RKO (cell line): ENCODE measurements at places on chromosomes 1 and 21.
A peak's percentile ranks its signal among the peaks of the same experiment; 100 is the strongest.

GRCh38 chr1:225258811-225259210, 169.0 kb downstream of the LBR start:
- no peak for DNase-seq

GRCh38 chr1:203636291-203636690, 9.7 kb downstream of the ATP2B4 start:
- no peak for DNase-seq

DNA sequence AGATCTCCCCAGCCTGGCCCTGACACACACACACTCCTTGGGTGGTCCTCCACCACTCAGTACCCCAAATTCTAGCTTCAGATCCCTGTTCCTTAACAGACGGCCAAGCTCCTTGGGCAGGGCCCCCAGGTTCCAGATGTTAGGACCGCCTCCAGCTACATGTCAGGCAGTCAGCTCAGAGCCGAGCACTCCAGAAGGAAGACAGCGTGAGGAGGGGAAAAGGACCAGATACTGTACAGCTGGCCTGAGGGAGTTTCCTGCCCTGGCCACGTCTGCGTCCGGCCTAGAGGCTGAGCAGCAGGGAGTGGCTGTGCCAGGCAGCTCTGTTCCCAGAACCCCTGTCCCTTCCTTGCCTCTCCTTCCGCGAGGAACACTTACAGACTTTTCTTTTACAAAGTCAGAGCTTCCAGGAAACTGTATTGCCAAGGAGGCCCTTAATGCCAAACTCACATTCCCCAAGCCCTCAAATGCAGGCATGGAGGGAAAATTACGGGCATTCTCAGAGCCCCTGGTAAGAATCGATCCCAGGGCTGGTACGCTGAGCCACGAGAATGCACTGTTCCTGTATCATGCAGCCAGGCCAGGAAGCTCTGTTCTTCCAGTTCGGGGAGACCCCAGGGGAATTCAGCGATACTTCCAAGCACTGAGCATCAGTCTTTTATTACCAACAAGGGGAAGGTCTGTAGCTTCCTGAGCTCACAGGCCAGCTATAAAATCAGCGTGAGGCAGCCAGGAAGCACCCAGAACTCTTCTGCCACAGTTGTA, 45.2 kb upstream of the CNTN2 start:
- no peak for DNase-seq

GRCh38 chr1:36858981-36859380, 175.3 kb downstream of the GRIK3 start:
- DNase-seq, result no peak

GRCh38 chr21:34227386-34227852, 136.4 kb upstream of the KCNE2 start:
- no peak for DNase-seq

GRCh38 chr1:235343726-235344125, 15.4 kb downstream of the GGPS1 start:
- no peak for DNase-seq

DNA sequence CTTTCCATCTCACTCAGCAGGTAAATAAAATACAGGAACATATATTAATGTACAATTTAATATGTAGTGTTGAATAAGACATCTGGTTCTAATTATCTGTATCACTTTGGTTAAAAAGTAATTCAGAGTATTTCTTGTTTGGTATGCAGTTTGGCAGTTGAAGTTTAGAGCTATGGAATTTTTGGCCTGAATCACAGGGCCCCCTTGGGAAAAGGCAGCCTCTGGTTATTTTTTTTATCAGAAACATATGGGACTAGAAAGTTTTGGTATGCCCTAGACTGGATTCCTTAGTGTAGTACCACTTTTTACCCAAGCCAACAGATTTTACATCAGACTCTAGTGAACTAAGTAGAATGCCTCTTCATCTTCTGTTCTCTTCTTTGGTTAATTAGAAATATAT, 26.4 kb downstream of the CNST start:
- no peak for DNase-seq

- no peak for DNase-seq
These were observed 18.7 kb downstream of the SLC19A1 start for GRCh38 chr21:45523411-45524101.

DNA sequence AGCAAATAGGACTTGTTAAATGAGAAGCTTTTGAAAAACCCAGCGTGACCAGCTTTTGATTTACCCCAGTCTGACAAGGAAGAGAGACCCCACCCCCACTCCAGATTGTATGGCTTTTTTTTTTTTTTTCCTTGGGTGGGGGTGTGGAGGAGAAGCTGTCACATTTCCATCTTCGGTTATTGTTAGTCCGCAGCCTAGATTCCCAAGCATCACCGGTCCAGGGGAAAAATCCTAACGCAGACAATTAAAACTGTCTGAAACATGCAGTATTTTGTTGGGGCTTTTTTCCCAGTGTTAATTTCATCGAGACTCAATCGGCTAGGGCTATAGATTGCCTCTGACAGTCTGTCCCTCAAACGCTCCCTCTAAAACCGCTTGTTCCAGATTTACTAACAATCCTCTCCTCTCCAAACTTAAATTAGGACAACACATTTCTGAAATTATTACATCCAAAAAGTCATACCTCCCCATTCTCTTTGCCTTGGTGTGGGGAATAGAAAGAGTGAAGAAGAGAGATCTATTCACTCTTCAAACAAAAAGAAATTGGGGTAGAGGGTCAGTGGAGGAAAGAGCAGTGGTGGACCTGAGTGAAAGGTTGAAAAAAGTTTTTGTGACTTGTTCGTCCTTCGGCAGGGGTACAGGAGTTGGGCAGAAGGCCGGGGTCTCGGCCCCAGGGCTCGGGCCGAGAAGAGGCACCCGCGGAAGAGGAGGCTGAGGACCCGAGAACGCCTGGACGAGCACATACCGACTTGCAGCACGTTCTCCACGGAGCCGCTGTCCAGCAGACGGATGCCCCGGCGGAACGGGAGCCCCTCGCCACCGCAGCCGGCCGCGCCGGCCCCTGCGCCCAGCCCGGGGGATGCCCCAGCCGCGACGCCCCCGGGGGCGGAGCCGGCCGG, 1.1 kb downstream of the ZSWIM5 start:
- DNase-seq, result peak; percentile 37

DNA sequence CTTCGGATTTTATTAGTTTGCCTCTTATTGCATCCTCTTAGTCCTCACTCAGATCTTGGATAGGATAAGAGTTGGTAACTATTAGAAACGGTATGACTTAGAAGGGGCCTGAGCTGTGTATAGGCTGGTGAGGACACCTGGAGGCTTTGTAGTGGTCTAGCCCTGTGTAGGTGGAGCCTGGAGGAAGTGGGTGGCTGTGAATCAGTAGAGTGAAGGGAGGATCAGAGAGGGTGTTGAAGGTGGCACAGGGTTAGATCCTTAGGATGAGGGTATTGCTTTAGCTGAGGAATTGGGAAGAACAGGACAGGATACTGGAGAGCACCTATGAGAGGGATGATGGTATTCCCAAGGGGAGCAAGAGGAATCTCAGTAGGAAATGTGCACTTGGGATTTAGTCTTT, 5.7 kb downstream of the VANGL1 start:
- DNase-seq, result no peak

- DNase-seq, result no peak
These were observed 117.5 kb downstream of the NAV1 start for GRCh38 chr1:201656311-201657032.

GRCh38 chr1:86470859-86471258, 2.1 kb downstream of the CLCA1 start:
- no peak for DNase-seq

DNA sequence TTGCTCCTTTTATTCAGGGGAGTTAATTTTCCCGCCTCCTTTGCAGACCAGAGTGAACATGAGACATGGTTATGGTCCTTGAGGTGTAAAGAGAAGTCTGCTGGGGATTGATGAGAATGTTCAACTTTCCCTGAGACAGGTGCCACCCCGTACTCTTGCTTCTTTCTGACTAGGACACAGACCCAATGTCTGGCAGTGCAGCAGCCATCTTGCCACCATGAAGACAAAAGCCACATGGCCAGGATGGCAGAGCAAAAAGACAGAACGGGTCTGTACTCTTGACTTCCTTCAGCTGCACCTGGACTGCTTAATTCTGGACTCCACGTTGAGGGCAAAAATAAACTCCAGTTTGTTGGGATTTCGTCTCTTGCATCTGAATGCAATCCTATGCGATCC, 54.1 kb downstream of the KLHDC7A start:
- no peak for DNase-seq

GRCh38 chr1:160740133-160740688, 1.2 kb downstream of the SLAMF7 start:
- no peak for DNase-seq

- DNase-seq, result no peak
These were observed 17.4 kb upstream of the SLC30A10 start for GRCh38 chr1:219945795-219946194.

DNA sequence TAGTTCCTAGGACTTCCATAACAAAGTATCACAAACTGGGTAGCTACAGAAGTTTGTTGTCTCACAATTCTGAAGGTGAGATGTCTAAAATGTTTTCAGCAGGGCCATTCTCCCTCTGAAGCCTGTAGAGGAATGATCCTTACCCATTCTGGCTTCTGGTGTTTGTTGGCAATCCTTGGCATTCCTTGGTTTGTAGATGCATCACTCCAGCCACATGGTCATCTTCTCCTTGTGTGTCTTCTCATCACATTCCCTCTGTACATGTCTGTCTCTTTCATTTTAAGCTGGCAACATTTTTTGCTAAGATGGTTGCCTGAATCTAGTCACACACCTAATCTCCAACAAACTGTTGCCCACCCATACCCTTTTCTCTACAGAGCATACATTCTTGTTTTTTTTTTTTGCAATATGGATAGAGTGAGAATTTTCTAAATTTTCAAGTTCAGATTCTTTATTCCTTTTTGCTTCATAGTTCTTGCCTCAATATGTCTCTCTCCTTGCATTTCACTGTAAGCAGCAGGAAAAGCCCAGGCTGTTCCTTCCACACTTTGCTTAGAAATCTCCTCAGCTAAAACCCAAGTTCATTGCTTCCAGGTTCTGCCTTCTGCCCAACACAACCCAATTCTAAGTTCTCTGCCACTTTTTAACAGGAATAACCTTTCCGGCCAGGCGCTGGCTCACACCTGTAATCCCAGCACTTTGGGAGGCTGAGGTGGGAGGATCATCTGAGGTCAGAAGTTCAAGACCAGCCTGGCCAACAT, 18.3 kb downstream of the ZBED6 start:
- DNase-seq, result no peak

DNA sequence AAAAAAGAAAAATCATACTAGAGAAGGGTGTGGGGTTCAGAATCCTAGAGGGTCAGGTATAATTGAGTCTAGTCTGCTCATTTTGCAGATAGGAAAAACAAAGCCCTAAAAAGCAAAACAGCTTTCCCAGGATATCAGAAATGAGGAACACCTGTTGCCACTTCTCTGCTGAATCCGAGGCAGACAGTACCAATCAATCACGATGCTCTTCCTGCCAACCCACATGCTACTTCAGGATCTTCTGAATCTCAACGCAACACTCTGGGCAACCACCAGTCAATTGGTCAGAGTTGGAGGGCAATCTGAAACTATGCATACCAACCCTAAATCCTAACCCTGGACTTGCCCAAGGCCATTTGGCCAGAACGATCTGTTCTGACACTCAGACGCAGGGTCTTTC, 128.3 kb downstream of the EPHB2 start:
- DNase-seq, result no peak

- DNase-seq, result no peak
These were observed 56.7 kb upstream of the GFI1 start for GRCh38 chr1:92543131-92544055.

- no peak for DNase-seq
These were observed 15.8 kb upstream of the TNFRSF8 start for GRCh38 chr1:12047120-12047876.

GRCh38 chr21:44568261-44568660, 5.3 kb upstream of the KRTAP10-4 start:
- no peak for DNase-seq

DNA sequence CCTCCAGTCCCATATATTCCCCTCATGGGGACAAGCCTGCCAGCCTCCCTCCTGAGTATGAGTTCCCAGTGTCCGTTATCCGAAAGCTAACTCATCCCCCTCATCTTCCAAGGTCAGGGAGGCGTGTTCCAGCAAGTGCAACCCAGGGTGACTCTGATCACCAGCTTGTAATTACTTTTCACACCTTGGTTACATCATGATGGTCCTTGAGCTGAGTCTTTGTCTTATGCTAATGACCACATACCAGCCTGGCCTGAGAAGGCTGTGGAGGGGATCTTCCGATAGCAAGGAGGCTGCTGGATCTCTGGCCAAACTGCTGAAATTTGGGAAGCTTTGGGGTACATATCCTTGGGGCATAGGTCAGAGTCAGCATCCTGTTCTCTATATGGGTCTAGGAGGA, 99.6 kb downstream of the DDX20 start:
- no peak for DNase-seq

DNA sequence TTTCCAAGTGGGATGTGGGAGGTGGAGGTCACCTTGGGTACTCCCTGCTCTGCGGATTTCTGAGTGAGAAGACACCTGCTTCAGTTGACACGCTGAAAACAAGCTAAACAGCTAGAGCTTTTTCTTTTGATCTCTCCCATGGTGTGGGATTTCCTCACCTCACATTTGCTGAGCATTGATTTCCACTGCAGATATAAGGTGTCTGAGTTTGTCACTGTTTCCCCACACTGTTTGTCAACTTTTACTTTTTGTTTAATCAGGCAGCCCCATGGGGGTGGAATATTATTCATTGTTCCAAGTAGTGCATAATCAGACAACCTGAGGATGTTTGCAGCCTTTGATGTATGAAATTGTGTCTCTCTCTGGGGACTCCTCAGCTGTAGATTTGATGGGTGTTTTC, 49.5 kb downstream of the FASLG start:
- no peak for DNase-seq
